ENCODE measurements at places on chromosomes 5 and 9.

DNA sequence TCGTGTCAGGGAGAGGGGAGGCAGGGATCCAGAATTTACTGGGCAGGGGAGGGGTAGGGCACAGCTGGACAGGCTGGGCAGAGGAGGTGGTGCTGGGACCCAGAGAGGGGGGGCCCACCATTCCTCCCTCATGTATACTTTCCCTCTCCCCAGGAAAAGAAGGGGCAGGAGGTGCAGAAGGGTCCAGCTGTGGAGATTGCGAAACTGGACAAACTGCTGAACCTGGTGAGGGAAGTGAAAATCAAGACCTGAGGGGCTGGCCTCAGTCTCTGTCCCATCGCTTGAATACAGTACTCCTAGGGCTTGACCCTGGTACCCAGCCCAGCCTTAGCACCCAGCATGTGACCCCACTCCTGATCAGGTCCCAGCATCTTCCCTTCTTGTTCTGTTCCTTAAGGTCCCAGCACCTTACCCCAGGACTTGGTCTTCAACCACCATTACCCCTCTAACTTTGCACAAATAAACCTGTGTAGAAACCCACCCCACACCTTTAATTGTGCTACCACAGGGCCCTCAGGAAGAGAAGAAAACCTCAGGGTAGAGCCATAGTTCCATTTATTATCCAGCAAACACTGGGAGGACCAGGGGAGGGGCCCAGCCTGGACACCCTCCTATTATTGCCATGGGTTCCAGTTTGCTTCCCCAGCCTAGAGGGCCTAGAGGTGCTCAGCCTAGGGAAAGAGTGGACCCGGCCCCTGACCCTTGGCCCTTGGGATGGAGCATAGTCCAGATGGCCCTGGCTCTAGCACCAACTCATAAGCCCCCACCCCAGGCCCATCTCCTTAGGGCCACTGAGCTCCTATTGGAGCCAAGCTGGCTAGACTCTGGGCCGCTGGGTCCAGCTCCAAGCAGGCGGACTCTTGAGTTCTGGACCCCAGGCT is 2.0 kb downstream of the ENHO start:
- no peak for DNase-seq

GRCh38 chr9:137588891-137589290 is 1.4 kb downstream of the ZMYND19 start:
- DNase-seq: no peak

DNA sequence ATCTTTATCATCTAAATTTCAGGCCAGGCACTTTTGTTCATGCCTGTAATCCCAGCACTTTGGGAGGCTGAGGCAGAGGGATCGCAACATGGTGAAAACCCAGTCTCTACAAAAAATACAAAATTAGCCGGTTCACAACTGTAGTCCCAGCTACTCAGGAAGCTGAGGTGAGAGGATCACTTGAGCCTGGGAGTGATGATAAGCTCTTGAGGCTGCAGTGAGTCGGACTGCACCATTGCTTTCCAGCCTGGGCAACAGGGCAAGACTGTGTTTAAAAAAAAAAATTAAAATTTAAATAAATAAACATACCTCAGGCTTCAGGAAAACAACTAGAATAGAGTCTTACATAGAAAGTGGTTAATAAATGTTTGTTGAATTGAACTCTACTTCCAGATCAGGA is 147.4 kb downstream of the AGTPBP1 start:
- no peak for DNase-seq

DNA sequence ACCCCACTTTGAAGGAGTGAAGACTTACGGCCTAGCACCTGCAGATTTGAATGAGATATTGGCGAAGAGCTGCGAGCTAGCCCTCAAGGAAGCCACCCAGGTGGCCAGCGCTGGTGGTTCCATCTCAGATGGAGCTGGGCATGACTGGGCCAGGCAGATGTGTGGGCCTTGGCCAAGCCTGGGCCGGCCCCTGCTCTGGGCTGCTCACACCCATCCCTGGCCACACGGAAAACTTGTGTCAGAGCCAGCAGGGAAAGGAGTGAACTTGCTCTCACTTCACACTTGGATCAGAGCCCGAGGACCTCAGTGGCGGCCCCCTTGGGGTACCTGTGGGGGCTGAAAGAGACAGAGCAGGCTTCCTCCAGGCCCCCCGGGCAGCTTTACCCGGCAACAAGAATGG is 44.2 kb downstream of the ROPN1L start:
- no peak for DNase-seq

DNA sequence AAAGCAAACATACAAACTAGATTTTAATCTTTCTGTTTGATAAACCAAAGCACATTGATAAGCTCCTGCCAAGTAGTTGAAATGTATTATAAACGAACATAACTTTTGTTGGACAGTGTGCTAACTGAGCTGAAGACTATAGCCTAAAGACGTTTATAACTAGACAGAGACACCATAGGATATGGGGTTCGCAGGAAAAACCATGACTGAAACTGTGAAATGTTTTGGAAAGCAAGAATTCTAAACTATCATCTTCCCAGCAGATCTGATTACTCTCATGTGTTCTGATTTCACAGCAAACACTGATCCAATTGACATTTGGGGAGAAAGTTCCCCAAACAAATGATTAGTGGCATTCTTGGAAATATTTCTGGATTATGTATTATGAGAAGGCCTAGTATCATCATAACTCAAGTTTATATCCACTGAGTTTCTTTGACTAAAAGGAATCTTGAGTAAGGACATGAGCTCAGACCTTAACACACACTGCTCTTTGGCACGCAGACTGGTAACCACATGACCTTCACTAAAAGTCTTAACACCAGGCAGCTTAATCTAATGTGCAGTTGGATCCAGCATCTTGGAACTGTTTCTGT is 375.2 kb downstream of the ZNF608 start:
- no peak for DNase-seq
